ENCODE measurements at places on chromosomes 6 and 20. TPM values are rescaled to one million over a fixed set of nuclear protein-coding genes. Genes with fewer than 3 reads are reported as not detected.

Gene POU5F1
- 0.22 TPM for total RNA-seq

Gene EPB41L1
- not detected for total RNA-seq

Gene GRM1
- total RNA-seq = not detected

Gene SLC52A3
- not detected for total RNA-seq

Gene DEF6
- total RNA-seq = 216 TPM

DNA sequence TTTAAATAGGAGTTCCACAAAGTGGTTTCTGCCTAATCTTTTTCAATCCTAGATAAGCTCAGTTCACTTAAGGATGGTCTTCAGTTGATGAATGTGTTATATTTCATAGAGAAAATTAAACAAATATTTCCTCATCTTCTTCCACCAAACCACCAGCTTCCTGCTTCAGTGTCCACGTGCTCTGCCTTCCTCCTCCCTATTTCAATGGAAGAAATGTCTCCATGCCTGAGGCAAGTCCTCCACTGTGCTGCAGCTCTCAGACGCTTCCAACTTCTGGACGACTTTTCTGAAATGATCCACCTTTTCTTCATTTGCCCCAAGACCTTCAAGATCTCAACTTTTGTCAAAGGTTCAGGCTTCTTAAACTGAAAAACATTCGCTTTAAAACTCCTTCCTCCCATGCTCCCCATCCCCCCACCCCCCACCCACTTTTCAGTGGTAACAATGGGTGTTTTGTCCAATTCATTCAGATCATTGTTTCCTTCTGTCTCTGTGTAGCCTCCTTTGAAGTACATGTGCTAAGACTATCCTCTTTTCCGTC is 25.3 kb upstream of the FABP7 start:
- H3K4me1 ChIP-seq = peaks cover 33% of the 10 kb centered on the region
- H3K36me3 ChIP-seq = peaks cover 2% of the 10 kb centered on the region
- H3K27me3 ChIP-seq = no peaks in the 10 kb centered on the region
- no peak for DNase-seq
- no peak overlapping the region for H3K27ac ChIP-seq

DNA sequence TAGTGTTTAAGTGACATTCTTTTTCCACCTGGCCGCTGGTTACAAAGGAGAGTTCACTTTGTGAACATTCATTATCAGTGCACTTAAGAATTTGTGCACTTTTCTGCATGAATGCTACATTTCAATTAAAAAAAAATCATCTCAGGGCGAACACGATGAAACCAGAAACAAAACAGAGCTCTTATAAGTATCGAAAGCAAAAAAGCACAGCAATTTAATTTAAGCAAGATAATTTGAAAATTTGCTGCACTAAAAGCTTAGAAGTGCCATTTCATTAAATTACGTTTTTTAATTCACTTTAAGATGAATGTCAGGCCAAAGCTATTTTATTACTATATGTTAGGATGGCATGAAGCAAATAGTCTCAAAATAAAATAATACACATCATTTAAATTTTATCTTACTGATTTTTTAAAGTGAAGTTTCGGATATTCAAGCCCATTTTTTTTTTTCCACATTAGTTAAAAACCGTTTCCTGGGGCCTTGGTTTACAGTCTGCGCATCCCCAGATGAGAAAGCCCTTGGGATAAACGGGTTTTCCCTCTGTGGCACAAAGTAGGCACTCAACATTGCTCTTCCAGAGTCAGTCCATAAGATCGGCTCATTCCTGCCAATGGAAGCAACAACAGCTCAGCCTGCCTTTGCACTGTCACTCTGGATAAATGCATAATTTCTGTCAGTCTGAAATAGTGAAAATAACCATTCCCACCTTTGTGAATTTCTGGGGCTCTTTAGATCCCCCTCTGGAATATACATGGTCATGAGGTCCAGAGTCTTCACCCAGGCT is 80.1 kb downstream of the FYN start:
- H3K27ac ChIP-seq = peak overlapping the region; percentile 89
- no peaks in the 10 kb centered on the region for H3K27me3 ChIP-seq
- no peak for DNase-seq
- H3K36me3 ChIP-seq = peaks cover 20% of the 10 kb centered on the region
- peak overlapping the region; percentile 70 for H3K4me3 ChIP-seq
- peaks cover 54% of the 10 kb centered on the region for H3K4me1 ChIP-seq

DNA sequence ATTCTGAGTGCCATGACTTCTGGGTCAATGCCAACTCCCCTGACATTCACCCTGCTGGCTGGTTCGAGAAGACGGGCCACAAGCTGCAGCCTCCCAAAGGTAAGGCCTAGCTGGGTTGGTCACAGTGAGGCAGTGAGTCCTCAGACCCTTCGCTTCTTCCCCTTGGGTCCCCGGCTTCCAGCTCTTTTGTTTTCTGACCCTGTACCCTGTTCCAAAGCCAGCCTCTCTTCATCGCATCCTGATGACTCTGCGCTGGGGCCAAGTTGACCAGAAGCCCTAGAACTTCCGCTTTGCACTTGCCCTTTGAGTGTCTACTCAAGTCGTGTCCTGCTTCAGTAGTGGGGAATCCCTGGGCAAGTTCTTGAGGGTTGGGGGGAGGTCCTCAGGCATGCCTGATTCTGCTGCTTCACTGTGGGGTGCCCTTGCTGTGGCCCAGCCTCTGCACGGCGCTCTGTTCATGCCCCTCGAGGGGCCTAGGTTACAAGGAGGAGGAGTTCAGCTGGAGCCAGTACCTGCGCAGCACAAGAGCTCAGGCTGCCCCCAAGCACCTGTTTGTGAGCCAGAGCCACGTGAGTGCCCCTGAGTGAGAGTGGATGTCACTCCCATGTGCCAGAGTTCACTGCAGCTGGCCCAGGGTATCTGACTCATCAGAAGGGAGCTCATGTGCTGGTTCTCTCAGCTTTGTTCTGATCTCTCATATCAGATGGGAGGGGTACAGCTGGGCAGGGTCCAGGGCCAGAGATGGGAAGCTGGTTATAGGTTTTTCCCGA is 23.0 kb downstream of the L3MBTL1 start:
- H3K4me1 ChIP-seq = no peaks in the 10 kb centered on the region
- no peak overlapping the region for H3K27ac ChIP-seq
- H3K36me3 ChIP-seq = peaks cover 1% of the 10 kb centered on the region
- no peak overlapping the region for H3K4me3 ChIP-seq

- H3K27me3 ChIP-seq = no peaks in the 10 kb centered on the region
- no peak for DNase-seq
- no peak overlapping the region for H3K27ac ChIP-seq
- H3K36me3 ChIP-seq = peaks cover 12% of the 10 kb centered on the region
- H3K4me3 ChIP-seq = no peak overlapping the region
Observed at GRCh38 chr6:16295060-16295459, 56.7 kb downstream of the GMPR start.

- H3K27ac ChIP-seq = no peak overlapping the region
- H3K4me3 ChIP-seq = no peak overlapping the region
- no peak for DNase-seq
- peaks cover 9% of the 10 kb centered on the region for H3K4me1 ChIP-seq
Observed at GRCh38 chr6:33882154-33882553, 78.4 kb upstream of the MLN start.

DNA sequence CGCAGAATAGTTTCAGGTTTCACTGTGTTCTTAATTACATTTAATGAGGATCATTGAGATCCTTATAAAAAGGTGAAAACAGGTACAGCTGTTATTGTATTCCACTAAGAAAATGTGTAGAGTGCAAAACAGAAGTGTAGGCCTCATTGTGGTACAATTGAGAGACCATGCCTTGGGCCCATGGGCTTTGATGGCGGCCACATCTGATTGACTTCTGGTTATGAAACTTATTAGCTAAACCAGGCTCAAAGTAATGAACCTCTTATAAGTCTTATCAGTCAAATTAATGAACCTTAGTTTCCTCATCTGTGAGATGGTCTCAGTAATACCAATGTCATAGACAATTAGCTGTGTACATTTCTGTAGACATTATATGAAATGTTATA is 148.7 kb downstream of the ZDHHC14 start:
- H3K27ac ChIP-seq = no peak overlapping the region
- H3K4me3 ChIP-seq = no peak overlapping the region
- H3K4me1 ChIP-seq = peaks cover 36% of the 10 kb centered on the region
- no peaks in the 10 kb centered on the region for H3K27me3 ChIP-seq

DNA sequence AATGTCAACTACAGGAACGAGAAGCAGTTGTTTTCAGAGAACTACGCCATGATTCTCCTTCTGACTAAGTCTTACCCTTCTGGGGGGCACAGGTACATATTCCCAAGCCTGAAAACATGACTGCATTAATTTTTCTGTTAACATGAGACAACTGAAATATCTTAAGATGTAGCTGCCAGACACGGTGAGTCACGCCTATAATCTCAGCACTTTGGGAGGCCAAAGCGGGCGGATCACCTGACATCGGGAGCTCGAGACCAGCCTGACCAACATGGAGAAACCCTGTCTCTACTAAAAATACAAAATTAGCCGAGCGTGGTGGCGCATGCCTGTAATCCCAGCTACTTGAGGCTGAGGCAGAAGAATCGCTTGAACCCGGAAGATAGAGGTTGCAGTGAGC is 21.7 kb downstream of the TBC1D20 start:
- H3K27me3 ChIP-seq = no peaks in the 10 kb centered on the region
- peaks cover 33% of the 10 kb centered on the region for H3K4me1 ChIP-seq
- no peak for DNase-seq
- peaks cover 59% of the 10 kb centered on the region for H3K36me3 ChIP-seq
- no peak overlapping the region for H3K4me3 ChIP-seq

- no peaks in the 10 kb centered on the region for H3K4me1 ChIP-seq
- no peaks in the 10 kb centered on the region for H3K36me3 ChIP-seq
- H3K4me3 ChIP-seq = no peak overlapping the region
Observed at GRCh38 chr6:150403458-150404246, 34.8 kb downstream of the IYD start.

DNA sequence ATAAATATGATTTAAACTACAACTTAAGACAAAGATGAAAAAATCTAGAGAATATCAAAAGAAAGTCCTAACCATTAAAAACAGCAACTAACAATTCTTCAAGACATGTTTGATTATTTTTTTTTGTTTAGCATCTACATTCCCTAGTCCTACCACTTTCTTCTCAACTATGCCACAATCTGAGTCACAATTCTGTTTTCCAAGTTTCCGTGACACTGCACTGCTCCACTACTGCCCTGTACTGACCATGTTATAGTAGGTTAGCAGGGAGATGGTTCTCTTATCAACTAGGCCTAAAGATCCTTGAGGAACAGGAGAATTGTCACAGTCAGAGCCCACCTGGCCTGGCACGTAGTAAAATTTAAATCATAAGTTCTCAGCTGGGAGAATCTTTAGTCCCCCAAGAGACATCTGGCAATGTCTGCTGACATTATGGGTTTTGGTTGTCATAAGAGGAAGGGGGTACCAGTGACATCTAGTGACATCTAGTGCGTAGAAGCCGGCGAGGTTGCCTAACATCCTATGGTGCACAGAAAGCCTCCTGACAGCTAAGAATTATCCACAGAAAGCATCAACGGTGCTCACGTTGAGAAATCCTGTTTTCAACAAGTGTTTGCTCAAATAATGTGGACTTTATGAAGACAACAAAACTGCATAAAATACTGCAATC is 100.5 kb downstream of the PDE10A start:
- H3K4me1 ChIP-seq = no peaks in the 10 kb centered on the region
- H3K36me3 ChIP-seq = no peaks in the 10 kb centered on the region
- no peaks in the 10 kb centered on the region for H3K27me3 ChIP-seq
- no peak for DNase-seq

DNA sequence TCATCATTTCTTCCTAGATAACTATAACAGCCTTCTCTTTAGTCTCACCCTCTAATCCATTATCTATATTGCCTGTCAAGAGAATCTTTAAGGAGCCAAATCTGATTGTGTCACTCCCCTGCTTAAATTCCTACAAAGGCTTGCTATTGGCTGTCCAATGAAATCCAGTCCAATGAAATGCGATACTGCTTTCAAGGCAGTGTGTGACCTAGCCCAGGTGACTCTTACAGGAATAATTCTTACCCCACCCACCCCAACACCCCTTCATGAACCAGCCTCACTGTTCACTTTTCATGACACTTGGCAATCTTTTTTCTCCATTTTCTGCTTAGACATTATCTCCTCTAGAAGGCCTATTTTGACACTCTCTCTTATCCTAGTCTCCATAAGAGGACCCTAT is 163.3 kb upstream of the MARCKS start:
- H3K27ac ChIP-seq = no peak overlapping the region
- H3K27me3 ChIP-seq = no peaks in the 10 kb centered on the region
- no peak overlapping the region for H3K4me3 ChIP-seq
- no peaks in the 10 kb centered on the region for H3K4me1 ChIP-seq

DNA sequence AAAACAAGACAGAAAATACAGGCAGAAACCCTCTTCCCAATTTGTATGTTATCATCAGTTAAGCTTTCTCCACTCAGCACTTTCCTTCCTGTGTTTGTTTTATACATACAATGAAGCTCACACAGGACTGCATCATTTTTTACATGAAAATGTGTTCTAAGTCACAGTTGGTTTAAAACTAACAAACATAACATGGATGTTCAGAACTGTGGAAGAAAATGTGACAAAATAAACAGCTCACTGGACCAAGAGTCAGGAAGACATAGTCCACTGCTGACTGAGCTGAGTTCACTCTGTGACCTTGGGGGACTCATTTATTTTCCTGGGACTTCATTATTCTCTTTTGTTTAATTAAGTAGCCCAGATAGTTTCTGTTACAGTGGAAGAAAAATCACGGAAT is 331.5 kb downstream of the SYNE1 start:
- H3K4me1 ChIP-seq = peaks cover 27% of the 10 kb centered on the region
- H3K4me3 ChIP-seq = no peak overlapping the region

GRCh38 chr6:47079638-47080037 is 37.5 kb upstream of the ADGRF1 start:
- H3K4me3 ChIP-seq = no peak overlapping the region
- H3K4me1 ChIP-seq = no peaks in the 10 kb centered on the region
- no peak for DNase-seq
- H3K27me3 ChIP-seq = peaks cover 28% of the 10 kb centered on the region

DNA sequence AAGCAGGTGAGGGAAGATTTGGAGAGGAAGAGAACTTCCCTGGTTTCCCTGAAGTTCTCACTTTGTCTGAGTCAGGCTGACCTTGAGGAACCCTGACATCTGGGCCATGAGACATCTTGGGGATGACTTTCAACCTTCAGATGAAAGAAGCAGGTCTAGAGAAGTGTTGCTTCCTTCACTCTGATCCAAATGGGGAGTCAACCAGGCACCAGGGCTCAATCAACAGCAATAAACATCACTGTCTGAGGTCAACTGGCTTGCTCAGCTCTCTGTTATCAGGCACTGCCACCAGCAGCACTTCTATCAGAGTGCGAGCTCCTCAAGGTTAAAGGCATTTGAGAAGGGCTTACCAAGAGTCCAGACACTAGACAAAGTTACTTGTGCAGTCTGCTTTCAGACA is 6.3 kb downstream of the ACOT8 start:
- no peak overlapping the region for H3K4me3 ChIP-seq
- peaks cover 8% of the 10 kb centered on the region for H3K4me1 ChIP-seq
- no peaks in the 10 kb centered on the region for H3K27me3 ChIP-seq
- no peak overlapping the region for H3K27ac ChIP-seq
- no peak for DNase-seq

- H3K36me3 ChIP-seq = peaks cover 1% of the 10 kb centered on the region
- peak overlapping the region; percentile 78 for H3K4me3 ChIP-seq
Observed at GRCh38 chr20:63553251-63553932, 567 bp upstream of the FNDC11 start.

DNA sequence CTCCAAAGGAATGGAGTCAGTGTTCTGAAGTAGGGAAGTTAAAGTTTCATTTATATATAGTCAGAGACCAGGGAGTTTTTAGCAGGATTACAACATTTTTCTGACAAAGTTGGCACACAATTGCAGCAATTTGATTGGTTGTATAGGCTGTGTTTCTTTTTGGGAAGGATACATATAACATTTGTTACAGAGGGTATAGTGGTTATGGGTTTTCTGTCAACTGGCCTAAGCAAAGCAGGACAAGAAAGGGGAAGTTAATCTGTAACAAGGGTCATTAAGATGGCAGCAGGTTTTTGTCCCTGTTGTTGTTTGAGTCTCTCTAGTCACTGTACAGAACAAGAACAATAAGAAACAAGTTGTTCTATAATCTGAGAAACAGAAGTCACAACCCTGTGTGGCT is 41.4 kb downstream of the TPD52L1 start:
- peaks cover 15% of the 10 kb centered on the region for H3K27me3 ChIP-seq
- no peak overlapping the region for H3K4me3 ChIP-seq
- H3K4me1 ChIP-seq = peaks cover 2% of the 10 kb centered on the region
- no peaks in the 10 kb centered on the region for H3K36me3 ChIP-seq
- H3K27ac ChIP-seq = no peak overlapping the region
